ENCODE measurements at places on chromosomes 1 and 21. TPM values are rescaled to one million over a fixed set of nuclear protein-coding genes. Genes with fewer than 3 reads are reported as not detected.

ESRRG gene
- 0.17 TPM for total RNA-seq

COL8A2 gene
- total RNA-seq = 2.2 TPM

CA6 gene
- not detected for total RNA-seq

FCRL5 gene
- not detected for total RNA-seq

TMEM269 gene
- not detected for total RNA-seq

C1orf226 gene
- not detected for total RNA-seq

ZNF593OS gene
- total RNA-seq = not detected

XCL1 gene
- not detected for total RNA-seq

C1orf210 gene
- total RNA-seq = not detected

SPAG17 gene
- not detected for total RNA-seq

ALPL gene
- total RNA-seq = 1.4 TPM

DMBX1 gene
- total RNA-seq = 0.80 TPM

POMGNT1 gene
- total RNA-seq = 59.4 TPM

PAQR6 gene
- total RNA-seq = not detected

HSD11B1 gene
- total RNA-seq = not detected

UMODL1 gene
- 0.24 TPM for total RNA-seq

RASSF5 gene
- total RNA-seq = 1.5 TPM

VANGL2 gene
- total RNA-seq = 1.9 TPM

SLAMF6 gene
- not detected for total RNA-seq

KCNJ9 gene
- not detected for total RNA-seq

TCHHL1 gene
- not detected for total RNA-seq

ASPM gene
- 57.8 TPM for total RNA-seq

SPRTN gene
- total RNA-seq = 17.9 TPM

WDR64 gene
- total RNA-seq = not detected

CD34 gene
- not detected for total RNA-seq

HOOK1 gene
- 1.1 TPM for total RNA-seq

NAV1 gene
- total RNA-seq = 51.8 TPM

ADORA3 gene
- total RNA-seq = not detected

BRINP3 gene
- total RNA-seq = not detected

WNT3A gene
- total RNA-seq = not detected

VSIG8 gene
- total RNA-seq = not detected

DIRAS3 gene
- 67.9 TPM for total RNA-seq

PCSK9 gene
- total RNA-seq = 0.03 TPM

TTC22 gene
- total RNA-seq = not detected

CR1 gene
- total RNA-seq = 0.03 TPM

AQP10 gene
- not detected for total RNA-seq

EPHB2 gene
- 94.2 TPM for total RNA-seq

PIGC gene
- 23.4 TPM for total RNA-seq

LENEP gene
- total RNA-seq = not detected

C1QA gene
- not detected for total RNA-seq

JAK1 gene
- total RNA-seq = 70.3 TPM
